ENCODE measurements at places on chromosomes 7 and 10.

DNA sequence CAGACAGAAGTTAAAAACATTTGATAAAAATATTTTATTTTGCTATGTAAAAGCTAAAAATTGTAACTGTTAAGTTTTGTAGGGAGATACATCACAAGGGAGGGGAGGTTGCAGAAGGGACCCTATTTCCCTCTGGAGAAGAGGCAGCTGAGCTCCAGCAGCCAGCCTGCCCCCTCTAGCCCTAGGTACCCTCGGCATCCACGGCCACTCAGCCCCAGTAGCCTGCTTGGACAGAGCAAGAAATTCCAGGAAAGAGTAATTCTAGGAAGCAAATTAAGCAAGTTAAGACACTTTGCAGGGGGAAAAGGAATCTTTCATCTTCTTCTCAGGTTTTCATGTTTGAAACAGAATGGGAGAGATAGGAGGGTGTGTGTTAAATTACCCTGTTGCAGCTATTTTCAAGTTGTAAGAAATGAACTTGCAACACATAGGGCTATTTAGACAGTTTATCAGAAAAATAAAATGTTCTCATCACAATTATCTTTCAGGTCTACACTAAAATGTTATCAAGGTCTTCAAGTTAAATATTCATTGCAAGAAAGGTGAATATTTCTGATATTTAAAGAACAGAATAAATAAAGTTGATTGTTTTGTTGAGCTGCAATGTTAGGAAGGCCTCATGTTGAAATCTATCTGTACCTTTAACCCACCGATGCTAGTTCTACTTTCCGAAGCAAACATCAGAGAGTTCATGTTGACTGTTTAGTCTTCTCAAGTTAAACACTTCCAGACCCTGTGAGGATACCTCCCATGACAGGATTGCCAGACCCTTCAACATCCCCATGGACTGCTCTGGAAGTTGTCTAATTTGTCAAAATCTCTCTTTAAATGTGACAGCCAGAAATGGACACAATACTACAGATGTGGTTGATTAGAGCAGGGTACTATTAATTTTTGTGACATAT lies 5.5 kb downstream of the SGCE start:
- no peak for DNase-seq
- no peak overlapping the region for H3K4me3 ChIP-seq

GRCh38 chr7:116212869-116213268 lies 2.5 kb downstream of the TES start:
- no peak for DNase-seq
- H3K36me3 ChIP-seq, result peaks cover 23% of the 10 kb centered on the region

GRCh38 chr10:111984057-111984456 lies 199.5 kb downstream of the GPAM start:
- no peaks in the 10 kb centered on the region for H3K36me3 ChIP-seq
- H3K27ac ChIP-seq, result no peak overlapping the region
- peaks cover 6% of the 10 kb centered on the region for H3K27me3 ChIP-seq
- DNase-seq, result no peak

DNA sequence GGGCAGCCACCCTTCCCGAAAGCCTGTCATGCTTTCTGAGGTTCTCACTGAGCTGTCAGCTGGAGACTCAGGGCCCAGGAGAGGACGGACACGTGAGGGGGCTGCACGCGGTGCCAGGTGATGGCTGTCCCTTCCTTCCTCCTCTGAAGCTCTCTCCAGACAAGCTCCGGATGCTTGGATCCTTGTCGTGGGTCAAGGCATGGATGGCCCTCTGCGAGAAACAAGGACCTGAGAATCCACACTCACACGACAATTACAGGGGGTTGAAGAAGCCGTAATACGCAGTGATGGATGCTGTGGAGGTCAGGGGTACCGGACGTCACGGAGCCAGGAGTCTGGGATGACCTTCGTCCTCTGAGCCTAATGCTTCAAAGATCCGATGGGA lies 170.3 kb downstream of the USP6NL start:
- no peak overlapping the region for H3K4me3 ChIP-seq
- DNase-seq, result no peak
- no peaks in the 10 kb centered on the region for H3K36me3 ChIP-seq
- no peaks in the 10 kb centered on the region for H3K27me3 ChIP-seq
- peaks cover 15% of the 10 kb centered on the region for H3K4me1 ChIP-seq

DNA sequence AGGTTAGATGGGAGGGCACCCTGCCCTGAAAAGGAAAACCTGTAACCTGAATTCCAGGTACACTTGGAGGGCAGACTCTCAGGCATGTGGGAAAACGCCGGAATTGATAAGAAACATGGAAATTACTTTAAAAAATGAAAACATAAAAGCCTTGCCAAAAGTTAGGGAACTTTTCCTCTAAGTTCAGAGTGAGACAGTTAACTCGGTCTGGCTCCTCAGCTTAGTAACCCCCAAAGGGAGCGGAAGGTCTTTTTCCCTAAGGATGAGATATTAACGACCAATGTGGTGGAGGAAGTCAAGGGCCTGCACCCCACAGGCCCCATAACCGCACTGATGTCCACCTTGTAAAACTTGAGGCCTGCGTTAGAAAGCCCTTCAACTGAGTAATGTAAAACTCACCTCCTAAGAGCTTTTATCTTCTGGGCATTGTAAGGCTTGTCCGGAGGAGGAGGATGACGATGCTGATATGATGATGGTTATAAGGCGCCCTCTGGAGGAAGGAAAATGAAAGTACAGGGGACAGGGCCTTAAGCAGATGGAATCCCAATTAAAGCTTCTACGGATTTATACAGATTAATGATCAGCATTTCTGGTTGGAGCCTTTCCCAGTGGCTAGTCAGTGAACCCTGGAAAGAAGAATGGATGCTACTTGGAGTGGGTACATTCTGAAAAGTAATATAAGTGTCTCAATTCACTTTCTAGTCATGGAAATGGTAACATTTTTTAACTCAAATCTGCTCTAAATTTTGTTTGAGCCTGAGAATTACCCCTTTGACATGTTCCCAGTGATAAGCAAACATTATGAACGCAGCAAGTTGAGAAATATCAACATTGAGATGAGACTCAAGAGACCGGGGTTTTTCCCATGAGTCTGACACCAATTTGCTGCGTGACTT lies 694 bp downstream of the COL1A2 start:
- no peaks in the 10 kb centered on the region for H3K36me3 ChIP-seq
- H3K27ac ChIP-seq, result no peak overlapping the region
- peak overlapping the region; percentile 73 for H3K4me3 ChIP-seq
- peaks cover 35% of the 10 kb centered on the region for H3K27me3 ChIP-seq
- H3K4me1 ChIP-seq, result peaks cover 17% of the 10 kb centered on the region

Data from activated naive CD8-positive, alpha-beta T cell treated with anti-CD3 and anti-CD28 coated beads for 36 hours (primary cell).